ENCODE measurements at places on chromosomes 5 and 9.

GRCh38 chr9:126643945-126644527, 30.3 kb downstream of the LMX1B start:
- no peak for DNase-seq

DNA sequence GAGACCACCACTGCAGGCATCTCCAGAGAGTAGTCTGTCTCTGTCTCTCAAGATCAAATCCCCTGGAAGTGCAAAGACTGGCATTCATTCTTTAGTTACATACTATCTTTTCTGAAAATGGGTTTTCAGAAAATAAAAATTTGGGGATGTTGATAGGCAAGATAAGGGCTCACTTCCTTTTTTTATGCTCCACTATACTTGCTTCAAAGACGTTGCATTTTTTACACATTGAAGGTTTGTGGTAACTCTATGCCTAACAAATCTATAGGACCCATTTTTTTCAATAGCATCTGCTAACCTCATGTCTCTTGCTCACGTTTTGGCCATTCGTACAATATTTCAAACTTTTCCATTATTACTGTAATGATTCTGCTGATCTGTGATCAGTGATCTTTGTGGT, 37.0 kb downstream of the DMAC1 start:
- DNase-seq, result no peak

DNA sequence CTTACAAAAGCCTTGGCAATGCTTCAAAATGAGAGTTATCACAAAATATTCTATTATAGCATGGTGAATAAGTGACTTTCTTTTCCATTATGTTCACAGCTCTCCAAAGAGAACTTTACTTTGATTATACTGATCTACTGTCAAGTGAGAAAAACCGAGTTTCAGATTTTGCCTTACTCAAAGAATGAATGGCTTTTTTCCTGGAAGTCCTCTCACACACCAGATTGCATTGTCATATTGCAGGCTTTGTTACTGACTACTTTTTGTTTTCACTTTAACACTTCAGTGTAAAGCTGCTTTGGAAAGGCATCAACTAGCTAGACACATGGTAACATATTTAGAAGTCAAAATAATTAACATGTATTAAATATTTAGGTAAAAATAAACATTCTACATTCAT, 765.2 kb upstream of the NUDT12 start:
- no peak for DNase-seq

DNA sequence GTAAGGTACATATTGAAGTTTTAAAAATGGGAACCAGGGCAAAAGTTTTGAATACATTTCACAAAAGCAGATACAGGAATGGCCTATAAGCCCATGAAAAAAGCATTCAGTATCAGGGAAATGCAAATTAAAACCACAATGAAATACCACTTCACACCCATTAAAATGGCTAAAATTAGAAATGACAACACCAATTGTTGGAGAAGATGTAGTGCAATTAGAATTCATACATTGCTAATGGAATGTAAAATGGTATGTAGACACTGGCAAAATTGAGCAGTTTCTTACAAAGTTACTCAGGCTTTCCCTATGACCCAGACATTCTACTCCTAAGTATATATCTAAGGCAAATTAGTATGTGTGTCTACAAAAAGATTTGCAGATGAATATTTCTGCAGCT, 34.2 kb downstream of the CDC14B start:
- no peak for DNase-seq

- no peak for DNase-seq
Measured at GRCh38 chr5:5619546-5619945, 197.1 kb downstream of the ICE1 start.

DNA sequence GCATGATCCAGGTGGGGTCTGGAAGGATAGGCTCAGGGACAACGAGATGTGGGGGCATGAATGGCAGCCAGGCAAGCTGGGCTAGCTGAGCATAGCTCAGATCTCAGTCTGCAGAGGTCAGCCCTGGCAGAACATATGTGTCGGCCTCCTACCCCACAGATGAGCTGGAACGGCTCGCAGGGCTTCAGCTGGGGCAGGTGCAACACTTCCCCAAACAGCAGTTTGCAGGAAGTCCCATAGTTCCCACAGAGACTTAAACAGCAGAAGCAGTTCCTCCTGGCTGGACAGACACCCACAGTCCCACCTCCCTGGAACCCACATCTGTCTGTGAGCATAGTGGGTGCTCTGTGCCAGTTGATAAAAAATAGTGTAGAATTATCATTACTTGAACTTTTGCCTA, 404.6 kb downstream of the GADD45G start:
- no peak for DNase-seq

GRCh38 chr9:133968428-133968827, 23.7 kb downstream of the VAV2 start:
- no peak for DNase-seq

- no peak for DNase-seq
Measured at GRCh38 chr9:112540800-112541199, 54.2 kb downstream of the KIAA1958 start.

DNA sequence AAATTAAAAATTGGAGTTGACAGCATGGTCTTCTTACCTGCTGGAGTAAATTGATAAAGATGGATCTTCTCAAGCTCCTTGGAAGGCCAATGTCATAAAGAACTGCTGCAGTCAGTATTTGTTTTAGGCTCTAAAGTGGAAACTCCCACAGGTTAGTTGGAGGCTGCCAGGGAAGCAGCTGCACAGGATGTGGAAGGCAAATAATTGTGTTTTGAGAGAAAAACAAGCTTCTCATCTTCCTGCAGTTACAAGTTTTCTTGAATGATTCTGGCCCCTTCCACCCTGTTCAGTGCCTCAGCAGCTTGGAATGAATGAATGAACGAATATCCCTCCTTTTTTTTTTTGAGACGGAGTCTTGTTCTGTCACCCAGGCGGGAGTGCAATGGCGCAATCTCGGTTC, 13.9 kb downstream of the MROH2B start:
- DNase-seq, result peak; percentile 18

DNA sequence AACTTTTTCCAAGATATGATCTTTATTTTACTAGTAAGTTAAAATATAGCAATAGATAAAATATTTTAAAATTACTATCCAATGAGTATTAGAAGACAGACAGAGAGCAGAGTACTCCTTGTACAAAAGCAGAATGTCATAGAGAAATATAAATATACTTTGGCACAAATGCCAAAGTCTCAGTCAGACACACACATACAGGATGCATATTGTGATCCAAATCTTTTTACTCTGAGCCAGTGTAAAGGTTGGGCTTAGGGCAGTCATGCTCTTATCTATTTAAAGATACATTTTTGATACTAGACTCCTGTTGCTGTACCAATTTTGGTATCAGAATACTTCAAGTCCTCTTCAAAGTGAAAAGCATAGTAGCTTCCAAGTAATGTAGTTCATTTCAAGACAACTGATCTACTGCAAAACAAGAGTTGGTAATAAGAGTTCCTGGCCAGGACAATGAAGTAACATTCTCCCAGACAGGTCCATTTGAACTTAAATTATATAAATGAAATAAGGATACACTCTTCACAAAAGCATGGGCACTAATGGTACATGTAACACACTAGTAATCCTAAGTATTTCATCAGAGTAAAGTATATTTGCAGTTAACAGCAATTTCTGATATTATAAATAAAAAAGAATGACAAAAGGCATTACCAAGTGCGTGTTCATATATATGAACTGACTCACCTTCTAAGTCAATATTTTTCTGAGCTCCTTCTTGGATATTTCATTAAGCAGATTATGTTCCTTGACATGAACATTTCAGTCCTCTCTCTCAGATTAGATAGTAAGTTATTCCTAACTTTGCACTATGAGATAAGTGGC, 10.5 kb downstream of the PFDN1 start:
- no peak for DNase-seq

DNA sequence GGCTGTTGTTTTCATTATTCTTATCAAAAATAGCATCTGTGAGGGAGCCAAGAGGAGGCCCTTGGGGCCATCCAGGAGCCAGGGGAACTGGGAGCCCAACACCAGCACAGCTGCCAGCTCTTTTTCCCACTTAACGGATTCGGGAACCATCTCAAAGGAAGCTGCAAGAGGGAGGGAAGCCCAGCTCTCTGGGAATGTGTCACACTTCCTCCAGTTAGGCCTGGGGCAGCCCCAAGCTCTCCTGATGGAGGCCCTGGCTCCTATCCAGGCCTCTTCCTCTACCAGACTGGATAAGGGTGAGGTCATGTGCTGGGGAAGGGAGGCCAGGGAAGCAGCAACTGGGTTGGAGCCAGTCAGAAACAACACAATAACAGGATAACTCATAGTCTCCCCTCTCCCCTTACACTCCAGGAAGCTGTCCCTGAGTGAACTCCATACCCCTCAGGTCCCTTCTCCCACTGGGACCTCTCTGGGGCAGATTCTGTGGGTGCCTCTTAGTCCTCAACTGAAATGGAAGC, 12.7 kb downstream of the CSF2 start:
- DNase-seq, result peak; percentile 89
